Tracheal epithelial cell (primary cell): ENCODE measurements at places on chromosomes 3 and 15. TPM values are rescaled to one million over a fixed set of nuclear protein-coding genes. Genes with fewer than 3 reads are reported as not detected.

The IQCF5 gene
- total RNA-seq: not detected in 2 replicates

The IDH2 gene
- total RNA-seq: 46.0 and 76.6 TPM in 2 replicates

The CAMKV gene
- not detected in 2 replicates for total RNA-seq

The A4GNT gene
- not detected in 2 replicates for total RNA-seq

The SPTSSB gene
- 1.4 and 3.2 TPM in 2 replicates for total RNA-seq

The USF3 gene
- 3.6 and 4.9 TPM in 2 replicates for total RNA-seq

The DPPA4 gene
- not detected in 2 replicates for total RNA-seq

The MASP1 gene
- total RNA-seq: under 0.01 TPM in 1 of 2 replicates, not detected in the other

The ACP3 gene
- total RNA-seq: 0.96 and 1.9 TPM in 2 replicates

The NDUFAF3 gene
- 49.4 and 59.8 TPM in 2 replicates for total RNA-seq

The EBLN2 gene
- 2.7 and 4.0 TPM in 2 replicates for total RNA-seq

The ESYT3 gene
- total RNA-seq: 0.43 and 0.48 TPM in 2 replicates

The MITF gene
- 1.7 and 8.7 TPM in 2 replicates for total RNA-seq

The FOXL2 gene
- 0.24 TPM in 1 of 2 replicates, not detected in the other for total RNA-seq

The FRMD5 gene
- 1.7 and 1.9 TPM in 2 replicates for total RNA-seq

The PRTG gene
- total RNA-seq: under 0.01 and 0.48 TPM in 2 replicates

The FANCD2OS gene
- not detected in 2 replicates for total RNA-seq

The POU1F1 gene
- total RNA-seq: not detected in 2 replicates

The SLC35G2 gene
- 5.3 and 6.2 TPM in 2 replicates for total RNA-seq

The ADAMTS9 gene
- total RNA-seq: 0.43 and 56.4 TPM in 2 replicates

The ISLR gene
- total RNA-seq: not detected in 2 replicates

The LDHAL6B gene
- total RNA-seq: not detected in 2 replicates

The ZNF860 gene
- total RNA-seq: 1.4 and 1.9 TPM in 2 replicates

The TRPC1 gene
- 7.2 and 13.7 TPM in 2 replicates for total RNA-seq

The GATM gene
- total RNA-seq: 2.6 and 4.1 TPM in 2 replicates

The SOX2 gene
- total RNA-seq: 1.2 and 10.9 TPM in 2 replicates

The C3orf70 gene
- total RNA-seq: under 0.01 TPM in 1 of 2 replicates, not detected in the other

The GOLGA8N gene
- 0.72 and 2.8 TPM in 2 replicates for total RNA-seq

The KLHDC8B gene
- total RNA-seq: 53.7 and 55.9 TPM in 2 replicates

The C3orf38 gene
- total RNA-seq: 18.5 and 24.6 TPM in 2 replicates

The PRRT3 gene
- 0.72 and 1.7 TPM in 2 replicates for total RNA-seq
